ENCODE measurements at places on chromosomes 2 and 18. TPM values are rescaled to one million over a fixed set of nuclear protein-coding genes. Genes with fewer than 3 reads are reported as not detected.

DNA sequence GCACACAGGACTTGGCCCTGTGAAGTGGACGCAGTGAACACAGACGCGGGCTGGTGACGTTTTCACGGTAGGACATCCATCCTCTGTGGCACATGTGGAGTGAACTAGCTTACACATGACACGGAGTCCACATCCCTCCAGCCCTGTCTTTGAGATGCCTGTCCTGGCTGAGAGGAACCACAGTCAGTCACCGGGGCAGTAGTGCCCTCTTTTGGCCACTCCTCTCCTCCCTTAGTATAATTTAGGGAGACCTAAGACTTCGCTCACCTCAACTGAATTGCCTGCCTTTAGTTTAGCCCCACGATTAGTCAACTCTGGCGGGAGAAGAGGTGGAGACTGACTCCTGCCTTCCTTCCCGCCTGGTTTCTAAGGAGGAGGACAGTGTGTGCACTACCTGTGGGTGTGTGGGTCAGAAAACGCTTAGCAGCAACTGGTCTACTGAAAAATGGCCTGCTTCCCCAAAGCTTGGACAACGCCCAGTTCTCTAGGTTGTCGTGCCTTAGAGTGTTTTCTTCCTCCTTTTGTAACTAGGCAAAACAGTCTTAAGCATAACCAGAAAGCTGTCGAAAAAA lies 70.6 kb downstream of the MBP start:
- H3K36me3 ChIP-seq: peaks cover 73% of the 10 kb centered on the region
- peak overlapping the region; percentile 99 for H3K27ac ChIP-seq
- H3K4me1 ChIP-seq: peaks cover 89% of the 10 kb centered on the region
- H3K27me3 ChIP-seq: no peaks in the 10 kb centered on the region

MAL gene
- total RNA-seq: 210 TPM

DNA sequence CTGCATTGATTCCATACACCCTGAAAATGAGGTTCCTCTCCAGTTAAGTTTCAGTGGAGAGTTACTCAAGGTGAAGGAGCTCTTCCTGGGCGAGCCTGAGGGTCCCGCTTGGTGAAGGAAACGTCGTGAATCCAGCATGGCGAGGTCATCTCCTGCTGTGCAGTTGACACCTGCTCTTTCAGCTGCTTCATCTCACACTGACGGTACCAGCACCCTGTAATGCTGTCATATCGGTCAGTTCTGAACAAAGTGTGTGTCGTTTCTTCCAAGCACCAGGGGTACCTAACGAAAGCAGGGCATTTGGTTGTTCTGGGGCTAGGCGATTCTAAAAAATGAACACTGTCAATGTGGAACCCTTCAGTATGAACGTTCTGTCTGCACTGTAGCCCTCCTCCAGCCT lies 52.6 kb downstream of the ITGB1BP1 start:
- no peak for DNase-seq
- H3K27me3 ChIP-seq: peaks cover 2% of the 10 kb centered on the region
- no peak overlapping the region for H3K27ac ChIP-seq
- H3K4me1 ChIP-seq: no peaks in the 10 kb centered on the region
- no peaks in the 10 kb centered on the region for H3K36me3 ChIP-seq

- H3K27me3 ChIP-seq: no peaks in the 10 kb centered on the region
- peaks cover 52% of the 10 kb centered on the region for H3K36me3 ChIP-seq
- no peak for DNase-seq
- no peak overlapping the region for H3K4me3 ChIP-seq
These were observed 83.0 kb upstream of the ATG16L1 start for GRCh38 chr2:233168445-233168844.

Measured in activated CD4-positive, alpha-beta memory T cell treated with anti-CD3 and anti-CD28 coated beads, Interleukin-2, amount 10 ng/mL, durations not matched to agents 7 days and 5 days (primary cell).